ENCODE measurements at places on chromosomes 6 and 20.

GRCh38 chr6:150272976-150273315, 95.9 kb upstream of the IYD start:
- DNase-seq: no peak

DNA sequence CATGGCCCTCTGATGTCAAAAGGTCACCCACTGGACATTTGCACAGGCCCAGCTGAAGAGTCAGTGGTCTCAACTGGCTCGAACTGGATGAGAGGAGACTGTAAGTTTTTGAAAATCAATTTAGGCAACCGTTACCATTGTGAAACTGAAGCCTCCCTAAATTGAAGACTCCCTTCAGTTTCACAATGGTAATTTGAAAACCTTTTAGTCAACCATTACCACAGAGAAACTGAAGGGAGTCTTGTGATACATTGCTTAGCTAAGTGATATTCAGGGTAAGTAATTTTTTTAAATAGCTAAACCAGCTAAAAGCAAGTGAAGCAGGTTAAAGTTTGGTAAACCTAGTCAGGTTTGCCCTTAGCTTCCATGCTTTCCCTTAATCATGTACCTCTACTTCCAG, 197.3 kb upstream of the NT5E start:
- no peak for DNase-seq

GRCh38 chr20:47727909-47728361, 57.3 kb downstream of the SULF2 start:
- no peak for DNase-seq

DNA sequence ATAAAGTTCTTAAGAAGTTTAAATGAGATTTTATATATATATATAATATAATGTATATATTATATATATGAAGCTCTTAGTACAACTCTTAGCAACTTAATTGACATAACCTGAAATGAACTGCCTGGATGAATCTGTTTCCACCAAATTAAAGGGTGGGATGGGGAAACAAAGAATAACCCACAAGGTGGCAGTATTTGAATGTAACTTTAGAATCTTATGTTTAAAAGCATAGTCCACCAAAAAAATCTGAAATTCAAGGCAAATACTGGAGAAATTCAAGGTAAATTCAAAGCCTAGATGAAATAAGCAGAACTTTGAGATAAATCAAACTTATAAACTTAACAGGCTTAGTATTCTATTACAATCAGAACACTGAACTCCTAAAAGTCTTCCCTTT, 4.4 kb upstream of the IBTK start:
- no peak for DNase-seq

DNA sequence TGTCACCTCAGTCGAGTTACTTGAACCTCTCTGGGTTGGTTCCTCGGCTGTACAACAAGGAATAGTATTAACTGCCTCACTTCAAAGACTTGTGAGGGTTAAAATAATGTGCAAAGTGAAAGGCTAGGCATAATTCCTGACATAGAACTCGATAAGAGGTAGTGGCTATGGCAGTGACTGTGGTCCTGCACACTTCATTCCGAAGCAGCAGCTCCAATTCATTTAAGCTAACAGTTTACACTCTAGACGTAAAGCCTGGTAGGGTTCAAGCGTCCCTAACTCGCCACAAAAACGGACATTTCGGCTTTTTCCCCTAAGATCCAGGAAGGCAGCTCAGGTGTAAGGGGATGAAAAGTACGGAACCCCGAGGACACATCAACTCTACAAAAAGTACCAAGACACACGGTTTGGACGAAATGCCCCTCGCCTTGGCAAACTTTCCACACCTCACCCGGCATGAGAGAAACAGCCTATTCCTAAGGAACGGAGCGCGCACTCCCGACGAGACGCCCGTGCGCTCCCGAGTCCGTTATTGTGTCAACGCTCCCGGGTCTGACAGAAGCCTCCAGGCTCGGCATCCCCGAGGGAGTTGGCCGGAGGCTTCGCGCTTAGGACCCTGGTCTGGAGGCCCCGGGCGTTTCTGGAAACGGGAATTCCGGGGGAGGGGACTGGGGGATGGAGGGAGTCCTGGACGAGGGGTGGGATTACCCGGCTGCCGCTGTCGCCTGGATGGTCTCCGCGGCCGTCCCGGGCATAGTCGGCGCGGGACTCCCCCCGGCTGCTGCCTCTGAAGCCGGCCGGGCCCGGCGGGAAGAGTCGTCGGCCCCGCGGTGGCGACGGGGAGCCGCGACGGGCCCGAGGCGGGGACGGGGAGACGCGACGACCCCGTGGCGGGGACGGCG, 937 bp downstream of the ZNF318 start:
- peak; percentile 49 for DNase-seq

- no peak for DNase-seq
Measured at GRCh38 chr6:72640615-72640930, 18.7 kb downstream of the KCNQ5 start.

DNA sequence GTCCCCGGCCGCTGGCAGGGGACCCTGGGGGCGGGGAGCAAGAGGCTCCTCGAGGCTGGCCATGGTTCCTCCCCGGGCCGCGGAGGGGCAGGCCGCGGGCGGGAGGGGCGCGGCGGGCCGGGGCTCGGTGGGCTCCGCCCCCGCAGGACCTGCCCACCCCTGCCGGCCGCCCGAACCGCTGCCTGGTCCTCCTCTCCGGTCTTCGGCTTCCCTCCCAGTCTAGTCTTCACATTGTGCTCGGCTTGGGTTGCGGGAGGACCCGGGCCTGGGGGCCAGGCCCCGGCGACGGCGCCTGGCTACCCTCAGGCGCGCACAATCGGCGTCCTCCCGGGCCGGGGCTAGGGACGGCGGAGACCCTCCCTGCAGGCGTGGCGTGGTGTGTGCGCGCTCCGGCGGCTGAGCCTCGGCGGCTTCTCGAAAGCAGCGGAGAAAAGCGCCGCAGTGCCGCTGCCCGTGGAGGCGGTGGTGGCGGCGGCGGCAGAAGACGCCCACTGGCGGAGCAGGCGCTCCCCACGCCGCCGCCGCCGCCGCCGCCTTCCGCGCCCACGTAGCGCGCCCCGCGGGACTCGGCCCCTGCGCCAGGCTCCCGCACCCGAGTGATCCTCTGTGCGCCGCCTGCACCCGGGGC, at the start of gene PDE10A:
Gene PDE10A (minus strand): TSS at position 493 of the 628 bp plus-strand sequence. CDS start 430 bp downstream, at position 63.
- DNase-seq: no peak

DNA sequence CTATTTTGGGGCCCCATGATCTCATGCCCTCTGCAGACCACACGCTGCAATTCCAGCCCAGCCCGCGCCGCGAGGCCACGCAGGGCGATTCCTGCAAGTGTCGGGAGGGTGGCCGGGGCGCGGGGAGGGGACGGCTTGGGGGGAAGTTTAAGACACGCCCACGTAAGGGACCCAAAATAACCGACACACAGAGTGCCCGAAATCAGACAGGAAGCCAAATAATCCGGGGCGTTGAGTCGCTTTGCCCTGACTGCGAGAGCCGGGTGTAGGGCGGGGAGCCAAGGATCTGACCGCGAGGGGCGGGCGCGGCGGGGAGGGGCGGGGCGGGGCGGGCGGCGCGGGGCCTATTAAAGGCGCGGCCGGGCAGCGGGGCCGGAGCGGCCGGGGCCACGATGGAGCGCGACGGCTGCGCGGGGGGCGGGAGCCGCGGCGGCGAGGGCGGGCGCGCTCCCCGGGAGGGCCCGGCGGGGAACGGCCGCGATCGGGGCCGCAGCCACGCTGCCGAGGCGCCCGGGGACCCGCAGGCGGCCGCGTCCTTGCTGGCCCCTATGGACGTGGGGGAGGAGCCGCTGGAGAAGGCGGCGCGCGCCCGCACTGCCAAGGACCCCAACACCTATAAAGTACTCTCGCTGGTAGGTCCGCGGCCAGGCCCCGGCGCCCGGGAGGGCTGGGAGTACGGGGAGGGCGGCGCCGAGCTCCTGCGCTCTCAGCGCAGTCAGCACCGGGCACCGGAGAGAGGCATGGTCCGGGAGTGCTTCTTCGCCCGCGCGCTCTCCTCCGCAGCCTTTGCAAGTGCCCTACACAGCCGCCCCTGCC, at the start of gene ENPP1:
Gene ENPP1 (plus strand): TSS at position 377 of the 816 bp plus-strand sequence. CDS start 16 bp downstream, at position 393.
- peak; percentile 10 for DNase-seq

DNA sequence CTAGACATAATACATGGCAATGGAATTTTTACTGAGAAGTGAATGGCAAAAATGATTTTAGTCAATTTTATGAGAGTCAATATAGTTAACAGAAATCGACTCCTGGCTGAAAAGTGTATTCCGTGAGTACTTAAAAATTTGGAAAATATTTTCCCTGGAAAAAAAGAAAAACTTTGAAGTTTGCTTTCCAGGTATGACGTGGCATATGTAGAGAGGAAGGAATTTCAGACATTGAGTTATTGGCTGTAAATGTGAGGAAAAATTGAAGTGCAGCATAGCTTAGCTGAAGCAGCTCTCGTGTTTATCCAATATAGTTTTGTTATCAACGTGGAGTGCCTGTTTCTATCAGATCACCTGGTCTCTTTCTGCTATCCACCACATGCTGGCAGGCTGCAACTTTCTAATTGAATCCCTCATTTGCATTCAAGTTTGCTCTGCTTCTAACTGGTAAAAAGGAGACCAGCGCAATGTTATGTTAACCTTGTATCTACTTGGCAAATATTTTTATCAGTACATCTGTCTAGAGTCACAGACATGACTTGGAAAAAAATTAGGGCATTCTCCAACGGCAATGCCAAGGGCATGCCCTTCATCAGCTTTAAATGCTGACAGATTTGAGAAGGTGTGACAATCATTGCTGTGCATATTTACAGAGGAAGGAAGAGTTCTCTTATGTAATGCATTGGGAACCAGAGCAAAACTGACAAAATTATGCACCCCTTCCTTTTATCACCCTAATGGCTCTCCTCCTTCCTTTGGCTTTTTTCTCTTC, 1102.8 kb upstream of the FLRT3 start:
- no peak for DNase-seq

DNA sequence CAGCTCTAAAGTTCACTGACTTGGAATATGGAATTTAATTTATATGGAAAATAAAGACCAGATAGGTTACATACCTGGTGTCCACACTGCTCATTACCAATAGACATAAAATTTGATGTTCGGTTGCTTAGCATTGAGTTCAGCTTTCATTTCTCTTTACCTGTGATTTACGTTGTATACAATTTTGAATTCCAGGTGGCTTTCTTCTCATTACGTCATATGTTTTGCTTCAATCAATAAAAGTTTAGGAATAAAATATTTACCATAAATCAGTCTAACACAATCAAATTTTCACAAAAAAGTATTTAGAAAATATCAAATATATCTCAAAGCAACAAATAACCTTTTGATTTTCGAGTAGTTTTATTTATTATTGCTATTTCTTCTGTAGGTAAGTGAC, 40.8 kb downstream of the HDGFL1 start:
- DNase-seq: no peak

GRCh38 chr20:49672096-49672664, 41.5 kb downstream of the B4GALT5 start:
- no peak for DNase-seq

DNA sequence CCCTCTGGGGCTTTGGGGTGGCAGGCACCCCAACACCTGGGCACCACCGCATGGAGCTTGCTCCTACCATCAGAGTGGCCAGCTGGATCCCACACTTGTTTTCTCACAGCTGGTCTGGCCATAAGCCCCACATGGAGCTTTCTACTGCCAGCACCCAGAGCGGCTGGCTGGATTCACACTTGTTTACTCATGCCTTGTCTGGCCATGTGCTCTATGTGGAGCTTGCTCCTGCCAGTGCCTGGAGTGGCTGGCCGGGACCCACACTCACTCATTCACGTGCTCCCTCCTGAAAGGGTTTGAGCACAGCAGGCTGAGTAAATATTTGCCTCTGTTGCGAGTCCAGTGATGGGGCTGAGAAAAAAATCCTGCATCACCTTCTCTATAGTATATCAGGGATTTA, 487.0 kb downstream of the CD109 start:
- DNase-seq: peak; percentile 18

GRCh38 chr6:121522265-121522664, 86.8 kb downstream of the GJA1 start:
- DNase-seq: no peak

DNA sequence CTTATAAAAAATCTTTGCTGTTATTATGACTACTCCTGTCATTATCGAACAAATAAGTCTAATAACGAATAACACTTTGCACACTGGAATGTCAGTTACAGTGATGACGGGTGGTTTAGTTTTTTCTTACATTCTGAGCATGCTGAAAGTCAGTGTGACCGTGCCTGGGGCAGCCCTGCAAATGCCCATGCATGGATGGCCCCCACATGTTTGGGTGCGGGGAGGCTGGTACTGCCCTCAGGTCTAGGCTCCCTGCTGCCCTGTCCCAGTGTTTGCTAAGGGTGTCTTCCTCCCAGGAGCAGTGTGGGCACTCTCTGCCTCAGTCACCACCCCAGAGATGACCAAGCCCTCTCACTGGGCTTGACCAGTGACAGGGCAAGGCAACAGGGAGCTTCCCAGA, 3.0 kb downstream of the CSTL1 start:
- DNase-seq: no peak

DNA sequence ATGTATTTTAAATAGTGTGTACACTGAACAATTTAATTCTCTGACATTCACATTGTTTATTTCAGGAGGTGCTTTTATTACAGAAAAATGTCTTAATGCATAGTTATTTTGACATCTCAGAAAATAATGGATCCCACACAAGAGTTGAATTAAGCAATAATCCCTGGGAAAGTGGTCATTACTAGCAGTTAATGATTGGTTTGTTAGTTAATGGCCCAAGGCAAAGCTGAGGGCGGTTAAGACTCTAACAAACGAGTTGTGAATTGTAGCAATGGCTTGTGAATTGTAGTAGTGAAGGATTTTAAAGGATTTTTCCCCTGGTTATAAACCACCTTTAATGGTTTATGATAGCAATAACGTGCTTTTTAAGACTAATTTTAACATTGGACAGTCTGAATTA, 1316.0 kb upstream of the GJE1 start:
- DNase-seq: no peak

DNA sequence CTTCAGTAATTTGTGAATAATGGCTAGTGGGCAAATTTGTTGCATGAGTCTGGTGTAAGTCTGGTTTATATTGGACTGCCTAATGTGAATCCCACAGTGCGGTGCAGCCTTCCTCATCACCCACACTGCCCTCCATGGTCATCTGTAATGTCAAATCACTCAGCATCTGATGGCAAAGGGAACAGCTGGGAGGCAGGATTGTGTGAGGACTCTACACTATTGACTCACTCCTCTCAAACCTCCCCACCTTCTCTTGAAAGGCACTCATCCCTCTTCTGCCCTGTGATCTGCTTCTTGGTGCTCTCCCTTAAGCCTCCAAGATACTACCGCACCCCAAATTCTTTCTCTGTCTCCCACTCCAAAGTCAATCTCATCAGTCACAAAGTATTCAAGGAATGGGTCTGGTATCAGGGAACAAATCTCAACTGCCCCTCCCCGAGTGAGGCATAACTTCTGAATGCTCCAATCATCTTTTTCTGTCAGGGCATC, 146.0 kb upstream of the BEND6 start:
- peak; percentile 67 for DNase-seq

Data from NCI-H510A (cell line).